ENCODE measurements at places on chromosomes 11 and 22.

DNA sequence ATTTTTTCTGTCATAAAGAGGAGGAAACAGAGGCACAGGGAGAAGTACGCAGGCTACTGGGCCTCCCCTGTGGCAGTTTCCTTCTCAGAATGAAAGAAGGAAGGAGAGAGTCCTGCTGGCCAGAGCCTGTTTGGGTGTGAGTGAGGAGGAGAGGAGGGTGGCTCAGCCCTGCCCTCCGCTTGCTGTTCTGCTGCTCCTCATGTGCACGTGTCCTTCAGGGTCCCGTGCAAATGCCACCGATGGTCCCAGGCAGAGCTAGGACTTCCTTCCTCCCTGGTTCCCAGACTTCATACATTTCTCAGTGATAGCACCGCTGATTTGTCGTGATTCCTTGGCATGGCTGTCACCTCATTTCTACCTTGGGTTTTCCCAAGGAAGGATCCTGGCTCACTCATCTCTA is 88.7 kb downstream of the PKNOX2 start:
- DNase-seq = no peak

- DNase-seq = no peak
These were observed 1.0 kb upstream of the ELF5 start for GRCh38 chr11:34514597-34514996.

GRCh38 chr11:70048279-70049024 is 29.7 kb upstream of the ANO1 start:
- DNase-seq = no peak

GRCh38 chr11:20259506-20259905 is 99.2 kb upstream of the DBX1 start:
- DNase-seq = no peak

DNA sequence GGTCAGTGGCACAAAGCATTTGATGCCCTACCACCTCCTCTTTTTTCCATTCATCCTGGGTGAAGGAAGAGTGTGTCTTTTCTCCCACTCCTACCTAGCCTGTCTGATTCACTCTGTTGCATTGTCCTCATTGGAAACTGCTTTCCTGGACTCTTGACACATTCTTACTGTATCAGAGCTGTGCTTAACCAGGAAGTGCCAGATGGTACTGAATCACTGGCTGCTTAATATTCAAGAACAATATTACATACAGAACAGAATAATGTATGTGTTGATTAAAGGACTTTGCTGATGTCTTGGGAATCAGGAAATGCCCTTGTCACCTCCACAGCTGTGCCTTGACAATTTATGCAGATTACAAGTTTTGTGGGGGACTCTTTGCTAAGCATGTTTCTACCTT is 44.4 kb downstream of the SVIP start:
- no peak for DNase-seq

GRCh38 chr11:129590030-129590752 is 214.5 kb downstream of the BARX2 start:
- no peak for DNase-seq

- no peak for DNase-seq
These were observed 289.4 kb downstream of the SBF2 start for GRCh38 chr11:10004526-10005113.

DNA sequence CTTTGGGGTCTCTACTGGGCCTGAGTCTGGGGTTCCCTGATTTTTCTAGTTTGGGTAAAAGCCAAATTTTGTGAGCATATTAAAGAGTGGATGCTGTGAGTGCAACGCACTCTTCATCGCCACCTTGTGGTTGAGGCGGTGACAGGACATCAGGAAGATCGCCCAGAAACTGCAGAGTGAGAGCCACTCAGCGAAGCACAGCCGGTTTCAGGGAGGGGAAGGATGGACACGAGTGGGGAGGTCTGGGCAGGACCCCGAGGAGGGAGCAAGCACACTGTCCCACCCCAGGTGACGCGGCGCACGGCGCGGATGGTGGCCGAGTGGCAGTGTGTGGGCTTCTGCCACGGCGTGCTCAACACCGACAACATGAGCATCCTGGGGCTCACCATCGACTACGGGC is 9.1 kb downstream of the SELENOO start:
- DNase-seq = peak; percentile 50
